ENCODE measurements at places on chromosomes 5 and 9.

DNA sequence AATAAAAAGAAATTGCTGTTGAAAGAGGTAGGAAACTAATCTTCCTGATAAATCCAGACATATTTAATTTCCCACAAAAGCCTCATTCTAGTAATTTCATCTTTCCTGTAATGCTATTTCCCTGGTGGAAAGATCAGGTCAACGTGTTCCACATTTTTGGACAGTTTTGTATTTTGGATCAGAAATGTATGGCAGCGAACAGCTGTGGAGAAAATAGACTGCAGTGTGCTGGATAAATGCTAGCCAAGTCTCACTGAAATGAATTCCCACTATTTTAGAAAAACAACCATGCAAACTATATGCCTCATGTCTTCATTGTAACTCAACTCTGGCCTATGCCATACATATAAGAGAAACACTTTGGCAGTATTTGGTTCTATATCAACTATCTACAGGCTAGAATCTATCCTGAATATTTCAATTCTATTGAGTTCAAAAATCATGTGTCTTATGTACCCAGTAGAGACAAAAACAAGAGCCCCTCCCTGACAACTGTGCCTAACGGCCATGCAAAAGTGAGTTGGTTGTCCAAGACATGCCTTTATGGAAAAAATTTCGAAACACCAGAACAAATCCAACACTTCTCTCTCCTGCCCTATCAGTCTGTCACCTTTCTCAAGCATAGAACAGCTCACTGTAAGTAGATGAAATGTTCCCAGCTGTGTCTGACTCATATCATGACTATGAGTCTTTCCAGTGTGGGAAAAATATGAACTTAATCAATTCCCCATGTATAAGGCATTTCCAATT lies 191.3 kb upstream of the NREP start:
- no peak for DNase-seq

DNA sequence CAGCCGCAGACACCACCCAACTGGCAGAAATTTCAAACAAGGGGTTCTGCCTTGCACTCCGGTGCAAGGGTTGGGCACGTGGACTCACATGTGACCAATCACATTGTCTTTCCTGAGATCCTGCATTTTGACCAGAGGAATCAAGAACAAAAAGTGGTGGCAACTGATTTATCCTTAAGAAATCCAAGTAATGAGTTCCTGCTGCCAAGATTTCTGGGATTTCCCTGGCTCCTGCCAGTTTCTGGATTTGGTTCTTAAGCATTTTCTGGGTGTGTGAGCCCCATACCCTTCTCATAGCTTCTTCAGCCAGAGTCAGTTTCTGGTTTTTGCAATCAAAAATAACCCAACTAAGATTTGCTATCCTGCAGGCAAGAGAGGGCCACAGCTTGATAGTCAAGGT lies 17.4 kb upstream of the KCNIP1 start:
- DNase-seq = no peak

- DNase-seq = no peak
Measured at GRCh38 chr5:33688526-33688925, 203.3 kb downstream of the ADAMTS12 start.

GRCh38 chr9:133874060-133874657 lies 118.0 kb downstream of the VAV2 start:
- no peak for DNase-seq

DNA sequence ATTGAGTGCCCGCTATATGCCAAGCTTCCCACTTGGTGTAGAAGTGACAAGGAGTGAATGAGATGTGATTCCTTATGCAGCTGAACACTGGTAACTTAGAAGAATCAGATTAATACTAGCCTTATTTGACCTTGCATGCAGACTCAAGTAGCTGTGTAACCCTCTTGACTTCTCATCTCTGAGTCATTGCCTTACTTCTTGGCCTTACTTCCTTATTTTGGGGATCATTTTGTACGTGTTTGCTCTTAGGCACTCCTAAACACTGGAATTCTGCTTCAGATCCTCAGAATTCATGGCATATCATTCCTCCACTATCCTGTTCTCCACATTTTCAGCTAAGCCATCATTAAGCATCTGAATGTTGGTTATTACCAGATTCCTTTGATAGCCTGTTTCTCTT lies 948.9 kb upstream of the ARRDC3 start:
- no peak for DNase-seq

DNA sequence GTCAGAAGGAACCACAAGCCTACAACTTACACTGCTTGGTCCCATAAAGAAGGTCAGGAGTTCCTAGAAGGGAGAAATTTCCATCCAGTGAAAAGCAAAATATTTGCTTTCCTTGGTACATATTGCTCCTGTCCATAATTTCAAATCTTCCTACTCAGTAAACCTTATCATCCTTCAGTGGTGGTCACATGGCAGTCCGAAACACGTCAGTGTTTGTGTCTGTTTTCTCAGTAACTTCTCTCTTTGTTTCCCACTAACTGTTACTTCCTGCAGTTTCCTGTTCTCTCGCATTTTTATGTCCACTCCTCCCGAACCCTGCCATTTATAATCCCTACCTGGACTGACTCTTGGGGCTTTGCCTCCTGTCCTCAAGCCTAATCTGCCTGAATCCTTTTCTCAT lies 129.1 kb downstream of the FANCC start:
- no peak for DNase-seq

DNA sequence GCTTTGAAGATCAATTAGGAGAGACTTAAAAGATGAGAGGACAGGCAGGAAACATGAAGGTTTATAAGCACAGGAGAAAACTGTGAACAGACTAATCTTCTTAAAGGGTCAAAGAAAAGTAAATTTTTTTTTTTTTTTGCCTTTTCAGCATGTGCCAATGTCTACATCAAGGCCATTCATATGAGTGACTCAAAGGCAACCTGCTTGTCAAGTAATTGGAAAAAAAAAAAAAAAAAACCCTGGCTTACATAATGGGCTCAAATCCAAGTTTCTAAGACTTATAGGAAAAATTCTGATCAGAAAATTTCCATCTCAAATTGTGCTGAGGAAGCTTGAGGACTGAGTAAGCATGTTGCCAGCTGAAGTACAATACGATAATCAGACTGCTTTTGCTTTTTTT lies 15.9 kb downstream of the PPP2R2B start:
- DNase-seq = no peak

- DNase-seq = no peak
Measured at GRCh38 chr5:104305602-104306001, 743.0 kb upstream of the NUDT12 start.

DNA sequence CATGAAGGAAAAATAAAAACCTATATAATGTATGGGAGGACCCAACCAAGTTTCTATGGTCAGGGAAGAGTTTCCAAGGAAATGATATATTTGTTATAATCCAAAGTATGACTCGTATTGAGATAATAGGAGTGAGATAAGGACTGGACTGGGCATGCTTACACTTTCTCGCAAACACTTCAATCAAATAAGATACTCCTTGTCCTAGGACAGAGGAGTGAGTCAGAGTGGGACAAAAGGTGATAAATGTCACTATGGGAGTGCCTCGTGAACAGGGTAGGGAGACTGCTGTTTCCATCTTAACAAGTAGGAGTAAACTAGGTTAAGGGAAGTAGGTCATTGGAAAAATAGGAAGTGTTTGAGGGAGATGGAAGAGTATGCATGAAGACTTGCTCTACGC lies 47.2 kb downstream of the MACIR start:
- DNase-seq = no peak

DNA sequence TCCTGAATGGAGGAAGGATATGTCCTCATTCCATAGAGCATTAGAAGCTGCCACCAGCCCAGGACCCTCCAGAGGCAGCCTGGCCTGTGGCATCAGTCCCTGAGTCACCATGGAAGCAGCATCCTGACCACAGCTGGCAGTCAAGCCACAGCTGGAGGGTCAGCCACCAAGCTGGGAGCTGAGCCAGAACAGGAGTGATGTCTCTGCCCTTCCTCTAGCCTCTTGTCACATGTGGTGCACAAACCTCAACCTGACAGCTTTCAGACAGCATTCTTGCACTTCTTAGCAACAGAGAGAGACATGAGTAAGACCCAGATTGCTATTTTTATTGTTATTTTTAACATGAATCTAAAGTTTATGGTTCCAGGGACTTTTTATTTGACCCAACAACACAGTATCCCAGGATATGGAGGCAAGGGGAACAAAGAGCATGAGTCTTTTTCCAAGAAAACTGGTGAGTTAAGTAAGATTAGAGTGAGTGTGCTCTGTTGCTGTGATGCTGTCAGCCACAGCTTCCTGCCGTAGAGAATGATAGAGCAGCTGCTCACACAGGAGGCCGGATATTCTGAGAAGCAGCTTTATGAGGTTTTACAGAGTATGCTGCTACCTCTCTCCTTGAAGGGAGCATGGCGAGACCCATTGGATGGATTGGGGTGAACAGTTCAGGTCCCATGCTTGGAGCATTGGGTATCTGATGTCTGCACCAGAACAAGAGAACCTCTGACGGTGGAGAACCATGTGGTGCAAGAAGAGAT lies 13.0 kb upstream of the CYFIP2 start:
- no peak for DNase-seq

DNA sequence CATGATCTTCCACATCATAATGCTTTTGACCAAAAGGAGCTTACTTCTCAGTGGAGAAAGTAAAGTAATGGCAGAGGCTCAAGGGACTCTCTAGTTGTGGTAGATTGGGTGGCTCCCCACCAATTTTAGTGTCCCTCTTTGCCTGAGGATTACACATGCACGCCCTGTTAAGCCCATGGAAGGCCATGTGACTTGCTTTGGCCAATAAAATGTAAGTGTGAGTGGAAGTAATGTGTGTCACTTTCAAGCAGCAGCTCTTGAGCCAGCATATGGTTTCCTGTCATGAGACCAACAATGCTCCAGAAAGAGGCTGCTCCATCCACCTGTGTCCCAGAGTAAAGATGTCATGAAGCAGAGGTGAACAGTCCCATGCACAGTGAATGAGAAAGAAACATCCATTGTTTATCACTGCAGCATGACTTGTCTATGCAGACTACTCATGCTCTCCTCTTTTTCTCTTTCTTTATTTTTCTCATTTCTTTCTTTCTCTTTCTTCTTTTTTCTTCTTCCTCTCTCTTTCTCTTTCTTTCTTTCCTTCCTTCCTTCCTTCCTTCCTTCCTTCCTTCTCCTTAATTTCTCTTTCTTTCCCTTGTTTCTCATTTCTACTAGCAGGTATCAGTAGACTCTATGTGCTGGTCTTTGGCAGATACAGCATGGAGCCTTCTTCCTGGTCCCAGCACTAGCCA lies 57.3 kb upstream of the EGFLAM start:
- no peak for DNase-seq

GRCh38 chr9:135512241-135512603 lies 9.0 kb upstream of the LCN1 start:
- no peak for DNase-seq

DNA sequence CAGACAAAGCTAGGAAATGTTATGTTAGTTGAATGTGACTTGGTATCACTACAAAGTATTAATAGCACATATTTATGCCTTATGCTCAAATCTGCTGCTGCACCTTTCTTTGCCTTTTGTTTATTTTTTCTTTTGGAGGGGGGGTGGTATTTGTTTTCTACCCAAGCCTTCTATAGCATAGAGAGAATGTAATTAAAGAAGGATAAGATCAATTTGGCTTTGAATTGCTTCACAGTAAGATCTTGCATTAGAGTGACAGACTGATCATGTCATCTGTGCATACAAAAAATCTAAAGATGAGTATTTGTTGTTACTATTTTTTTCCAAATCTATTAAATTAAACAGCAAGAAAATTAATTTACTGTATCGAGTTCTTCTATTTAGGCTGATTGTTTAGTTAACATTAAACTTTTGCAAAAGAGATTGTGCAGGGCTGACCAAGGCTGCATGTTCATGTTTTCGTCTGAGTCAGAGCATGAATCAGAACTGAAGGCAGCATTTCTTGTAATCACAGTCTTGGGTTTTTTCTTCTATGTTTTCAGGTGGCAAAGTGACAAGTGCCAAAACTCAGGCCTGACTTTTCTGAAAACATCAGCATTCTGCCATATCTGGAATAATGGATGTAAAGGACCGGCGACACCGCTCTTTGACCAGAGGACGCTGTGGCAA lies 1007.1 kb upstream of the WWC1 start:
- DNase-seq = no peak

GRCh38 chr5:143898381-143898780 lies 86.4 kb downstream of the HMHB1 start:
- no peak for DNase-seq

GRCh38 chr5:132785365-132785764 lies 8.3 kb upstream of the SEPTIN8 start:
- DNase-seq = no peak
